ENCODE measurements at places on chromosomes 3 and 15.

DNA sequence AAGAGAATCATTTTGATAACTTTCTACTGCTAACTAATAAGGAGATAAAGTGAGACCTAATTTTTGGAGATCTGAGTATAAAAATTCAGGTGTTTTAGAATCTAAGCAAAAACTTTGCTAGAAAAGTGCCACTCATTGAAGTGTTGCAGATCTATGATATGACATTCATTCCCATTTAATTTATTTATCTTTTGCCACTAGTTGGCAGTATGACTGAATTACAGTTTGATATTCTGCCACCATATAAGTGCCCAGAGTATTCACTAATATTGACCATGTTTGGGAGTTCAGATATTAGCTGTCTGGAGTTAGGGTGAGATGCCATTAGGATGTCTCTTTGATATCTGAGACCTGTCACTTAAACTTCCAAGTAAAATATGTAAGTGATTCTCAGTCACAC lies 251.3 kb upstream of the GBE1 start:
- no peak for DNase-seq

- no peak for DNase-seq
Measured at GRCh38 chr3:40524222-40524567, 565 bp upstream of the ZNF621 start.

GRCh38 chr3:73423116-73423515 lies 201.6 kb downstream of the PDZRN3 start:
- no peak for DNase-seq

- DNase-seq, result no peak
Measured at GRCh38 chr15:35151782-35152181, 66.7 kb upstream of the NANOGP8 start.

GRCh38 chr3:127165694-127166485 lies 27.0 kb upstream of the PRR23E start:
- DNase-seq, result no peak

- DNase-seq, result no peak
Measured at GRCh38 chr3:43177085-43177484, 71.2 kb upstream of the POMGNT2 start.

GRCh38 chr15:88019656-88020055 lies 236.9 kb downstream of the NTRK3 start:
- DNase-seq, result no peak
